Tibial artery (tissue), 4 donors: ENCODE measurements at places on chromosomes 7 and 10.

DNA sequence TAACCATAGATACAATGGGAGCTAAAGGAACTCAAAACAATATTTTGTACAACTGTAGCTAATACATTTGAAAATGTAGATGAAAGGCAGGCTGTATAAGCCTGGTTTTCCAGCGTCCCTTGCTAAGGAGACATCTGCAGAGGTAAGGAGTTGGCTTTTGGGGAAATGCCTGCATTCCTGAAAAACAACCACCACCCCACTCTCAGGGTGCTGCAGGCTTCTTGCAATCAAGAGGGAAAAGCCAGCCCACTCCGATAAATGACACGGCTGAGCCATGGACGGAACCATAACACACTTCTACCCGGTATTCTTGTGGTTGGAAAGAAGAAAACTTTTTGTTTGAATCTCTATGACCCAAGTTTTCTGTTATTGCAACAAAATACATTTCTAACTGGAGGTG lies 200.3 kb downstream of the TEX36 start:
- no peak overlapping the region for H3K4me3 ChIP-seq
- H3K27me3 ChIP-seq: no peaks in the 10 kb centered on the region
- H3K27ac ChIP-seq: no peak overlapping the region
- DNase-seq: no peak

DNA sequence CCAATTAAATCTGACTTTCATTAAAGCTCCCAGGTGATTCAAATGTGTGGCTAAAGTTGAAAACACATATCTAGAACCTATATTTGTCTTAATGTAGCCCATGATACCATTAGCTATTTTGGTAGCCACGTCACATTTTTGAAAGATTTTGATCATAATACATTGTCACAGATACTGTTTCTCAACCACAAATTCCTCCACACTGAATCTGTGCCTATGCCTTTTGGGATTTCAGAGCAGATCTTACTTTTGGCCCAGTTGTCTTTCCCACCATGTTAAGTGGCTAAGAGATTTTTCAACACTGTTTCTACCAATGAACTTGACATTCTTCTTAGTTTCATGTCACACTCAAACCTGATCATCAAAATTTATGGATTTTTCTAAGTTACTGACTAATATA lies 47.4 kb downstream of the CH25H start:
- no peaks in the 10 kb centered on the region for H3K27me3 ChIP-seq
- no peaks in the 10 kb centered on the region for H3K4me1 ChIP-seq
- no peak overlapping the region for H3K27ac ChIP-seq
- DNase-seq: no peak
- no peak overlapping the region for H3K4me3 ChIP-seq

GRCh38 chr10:44827431-44828006 lies 83.6 kb upstream of the TMEM72 start:
- no peaks in the 10 kb centered on the region for H3K27me3 ChIP-seq
- no peak overlapping the region for H3K27ac ChIP-seq
- no peaks in the 10 kb centered on the region for H3K4me1 ChIP-seq
- H3K4me3 ChIP-seq: no peak overlapping the region
- DNase-seq: no peak

GRCh38 chr7:25503306-25503705 lies 275.0 kb upstream of the NPVF start:
- H3K4me3 ChIP-seq: no peak overlapping the region
- DNase-seq: no peak
- H3K27ac ChIP-seq: no peak overlapping the region
- H3K27me3 ChIP-seq: no peaks in the 10 kb centered on the region
- no peaks in the 10 kb centered on the region for H3K36me3 ChIP-seq

DNA sequence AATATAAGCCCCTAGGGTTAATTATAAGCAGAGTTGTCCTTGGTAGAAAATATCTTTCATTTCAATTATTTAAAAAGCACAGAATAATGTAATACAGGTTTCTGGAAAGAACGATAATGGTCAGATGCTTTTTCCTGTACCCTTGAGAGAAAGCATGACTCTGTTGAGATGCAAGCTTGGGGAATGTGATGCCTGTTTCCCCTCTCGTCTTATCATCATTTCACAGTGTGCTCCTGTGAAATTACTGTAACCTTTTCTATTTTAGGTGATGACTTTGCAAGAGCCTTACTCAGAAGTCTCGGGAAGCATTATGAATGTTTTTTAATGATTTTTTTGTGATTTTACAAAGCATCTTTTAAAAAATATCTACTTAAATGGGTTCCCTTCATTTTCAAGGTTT lies 243.0 kb downstream of the POLR1F start:
- no peak for DNase-seq
- no peak overlapping the region for H3K4me3 ChIP-seq
- H3K27me3 ChIP-seq: no peaks in the 10 kb centered on the region
- H3K27ac ChIP-seq: no peak overlapping the region
- no peaks in the 10 kb centered on the region for H3K4me1 ChIP-seq

DNA sequence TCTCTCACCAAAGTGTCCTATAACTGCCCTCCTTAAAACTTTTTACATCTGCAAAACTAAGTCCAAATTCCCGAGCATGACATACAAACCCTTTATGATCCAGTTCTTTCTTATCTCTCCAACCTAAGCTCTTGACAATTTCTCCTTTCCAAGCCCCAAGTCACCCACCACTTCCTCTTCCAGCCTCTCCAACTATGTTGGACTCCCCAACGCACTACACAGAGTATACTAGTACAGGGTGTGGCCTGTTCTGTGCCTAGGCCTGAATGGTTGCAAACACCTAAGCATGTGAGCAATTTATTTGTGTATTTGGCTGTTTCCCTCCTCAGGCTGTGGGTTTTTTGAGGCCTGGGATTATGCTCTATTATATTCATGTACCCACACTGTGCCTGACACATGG lies 101.2 kb upstream of the APBB1IP start:
- H3K4me3 ChIP-seq: no peak overlapping the region
- H3K36me3 ChIP-seq: no peaks in the 10 kb centered on the region
- no peaks in the 10 kb centered on the region for H3K27me3 ChIP-seq
- H3K4me1 ChIP-seq: no peaks in the 10 kb centered on the region

DNA sequence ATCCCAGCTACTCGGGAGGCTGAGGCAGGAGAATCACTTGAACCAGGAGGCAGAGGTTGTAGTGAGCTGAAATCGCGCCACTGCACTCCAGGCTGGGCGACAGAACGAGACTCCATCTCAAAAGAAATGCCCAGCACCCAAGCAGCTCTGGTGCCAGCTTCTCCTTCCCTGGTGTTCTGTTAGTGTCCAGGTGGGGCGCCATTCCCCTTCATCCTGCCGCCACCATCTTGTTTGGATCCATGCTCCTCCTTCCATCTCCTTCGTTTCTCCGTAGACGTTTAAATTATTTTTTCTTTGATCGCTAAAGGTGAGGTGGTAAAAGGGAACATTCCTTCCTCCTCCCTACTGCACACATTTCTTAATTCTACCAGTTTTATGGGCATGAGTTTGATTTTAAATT lies 30.3 kb downstream of the PROSER2 start:
- no peak for DNase-seq
- H3K36me3 ChIP-seq: no peaks in the 10 kb centered on the region
- H3K27ac ChIP-seq: no peak overlapping the region
- no peaks in the 10 kb centered on the region for H3K4me1 ChIP-seq
- no peak overlapping the region for H3K4me3 ChIP-seq

DNA sequence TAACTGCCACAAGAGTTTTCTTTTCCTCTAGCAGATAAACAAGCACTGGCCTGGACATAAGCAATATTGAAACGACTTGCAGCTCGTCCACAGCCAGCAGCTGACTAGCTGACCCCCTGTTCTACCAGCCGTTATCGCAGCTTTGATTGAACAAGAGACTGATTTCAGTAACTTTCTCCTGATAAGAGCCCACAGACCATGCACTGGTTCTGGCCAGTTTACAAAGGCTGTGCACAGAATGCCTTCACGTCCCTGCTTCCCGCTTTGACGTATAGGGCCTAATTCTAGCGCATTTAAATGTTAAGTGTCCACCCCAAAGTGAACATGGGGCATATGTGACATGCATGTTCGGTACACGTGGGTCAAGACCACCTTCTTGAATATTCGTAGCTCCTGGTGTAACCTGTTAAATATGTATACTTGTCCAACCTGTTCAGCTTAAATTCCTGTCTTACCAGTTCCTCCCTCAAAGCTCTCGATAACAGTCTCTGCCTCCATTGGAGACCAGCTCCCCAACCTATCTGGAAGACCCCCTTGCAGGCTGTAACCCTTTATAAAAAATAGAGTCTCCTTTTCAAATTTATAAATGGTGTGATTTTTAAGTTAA lies 69.2 kb downstream of the LYZL1 start:
- no peaks in the 10 kb centered on the region for H3K36me3 ChIP-seq
- H3K4me1 ChIP-seq: peaks cover 5% of the 10 kb centered on the region
- H3K27me3 ChIP-seq: no peaks in the 10 kb centered on the region
- H3K27ac ChIP-seq: no peak overlapping the region

GRCh38 chr10:109219935-109220605 lies 703.2 kb downstream of the XPNPEP1 start:
- H3K4me1 ChIP-seq: no peaks in the 10 kb centered on the region
- H3K27ac ChIP-seq: no peak overlapping the region
- no peaks in the 10 kb centered on the region for H3K36me3 ChIP-seq
- H3K27me3 ChIP-seq: no peaks in the 10 kb centered on the region
- H3K4me3 ChIP-seq: no peak overlapping the region

DNA sequence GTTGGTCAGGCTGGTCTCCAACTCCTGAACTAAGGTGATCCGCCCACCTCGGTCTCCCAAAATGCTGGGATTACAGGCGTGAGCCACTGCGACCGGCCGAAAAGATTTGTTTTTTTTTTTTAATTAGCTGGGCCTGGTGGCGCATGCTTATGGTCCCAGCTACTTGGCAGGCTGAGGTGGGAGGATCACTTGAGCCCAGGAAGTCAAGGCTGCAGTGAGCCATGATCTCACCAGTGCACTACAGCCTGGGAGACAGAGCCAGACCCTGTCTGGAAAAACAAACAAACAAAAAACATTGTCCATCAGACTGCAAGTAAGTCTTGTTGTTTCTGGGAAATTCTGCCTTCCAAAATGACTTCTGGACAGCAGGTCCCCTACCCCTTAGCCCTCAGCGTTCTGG lies 16.3 kb upstream of the ZNF212 start:
- no peaks in the 10 kb centered on the region for H3K27me3 ChIP-seq
- no peaks in the 10 kb centered on the region for H3K4me1 ChIP-seq
- H3K27ac ChIP-seq: no peak overlapping the region
- DNase-seq: no peak
- H3K36me3 ChIP-seq: peaks cover 73% of the 10 kb centered on the region
- no peak overlapping the region for H3K4me3 ChIP-seq

GRCh38 chr10:88865281-88865876 lies 13.7 kb upstream of the ANKRD22 start:
- no peak for DNase-seq
- no peak overlapping the region for H3K27ac ChIP-seq
- H3K4me3 ChIP-seq: no peak overlapping the region
- no peaks in the 10 kb centered on the region for H3K4me1 ChIP-seq
- no peaks in the 10 kb centered on the region for H3K36me3 ChIP-seq

DNA sequence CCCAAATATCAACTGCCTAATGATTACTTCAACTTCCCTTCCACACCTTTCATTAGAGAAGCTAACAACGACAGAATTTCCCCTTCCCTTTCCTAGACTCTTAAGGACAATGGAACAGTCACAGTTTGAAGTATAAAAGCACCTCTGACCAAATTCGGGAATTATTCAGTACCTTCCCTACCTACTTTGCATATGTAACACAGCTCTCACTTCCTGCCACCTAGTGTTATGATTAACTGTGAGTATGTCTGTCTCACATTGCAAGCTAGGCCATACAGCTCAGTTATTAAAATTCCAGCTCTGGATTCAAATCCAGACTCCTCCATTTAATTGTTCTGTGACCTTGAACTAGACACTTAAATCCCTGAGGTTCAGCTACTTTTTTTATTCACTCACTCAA lies 44.8 kb upstream of the HPSE2 start:
- peaks cover 6% of the 10 kb centered on the region for H3K4me1 ChIP-seq
- H3K4me3 ChIP-seq: no peak overlapping the region
- no peak for DNase-seq
- H3K36me3 ChIP-seq: no peaks in the 10 kb centered on the region
- no peak overlapping the region for H3K27ac ChIP-seq
- H3K27me3 ChIP-seq: no peaks in the 10 kb centered on the region

- DNase-seq: no peak
- no peaks in the 10 kb centered on the region for H3K36me3 ChIP-seq
- peaks cover 26% of the 10 kb centered on the region for H3K4me1 ChIP-seq
- no peaks in the 10 kb centered on the region for H3K27me3 ChIP-seq
These were observed 14.3 kb downstream of the PTPRE start for GRCh38 chr10:127921075-127921752.

DNA sequence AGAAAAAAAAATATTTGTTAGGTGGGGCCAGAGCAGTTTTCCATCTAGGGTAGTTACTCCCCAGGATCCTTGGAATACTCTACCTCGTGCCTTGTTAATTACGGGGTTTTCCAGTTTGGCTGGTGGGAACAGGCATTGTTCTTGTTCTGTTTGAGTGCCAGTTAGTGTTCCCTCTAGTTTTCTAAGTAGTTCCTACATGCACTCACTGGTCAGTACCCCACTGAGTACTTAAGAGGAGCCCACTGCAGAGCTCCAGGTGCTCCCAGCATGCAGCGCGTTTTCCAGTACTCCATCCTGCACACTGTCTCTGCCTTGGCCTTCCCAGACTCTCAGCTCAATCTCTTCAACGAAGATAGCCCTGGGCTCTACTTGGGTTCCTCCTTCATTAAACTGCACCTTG lies 58.0 kb downstream of the AHCYL2 start:
- no peak for DNase-seq
- H3K27ac ChIP-seq: no peak overlapping the region
- no peaks in the 10 kb centered on the region for H3K4me1 ChIP-seq
- no peaks in the 10 kb centered on the region for H3K27me3 ChIP-seq
- H3K4me3 ChIP-seq: no peak overlapping the region

DNA sequence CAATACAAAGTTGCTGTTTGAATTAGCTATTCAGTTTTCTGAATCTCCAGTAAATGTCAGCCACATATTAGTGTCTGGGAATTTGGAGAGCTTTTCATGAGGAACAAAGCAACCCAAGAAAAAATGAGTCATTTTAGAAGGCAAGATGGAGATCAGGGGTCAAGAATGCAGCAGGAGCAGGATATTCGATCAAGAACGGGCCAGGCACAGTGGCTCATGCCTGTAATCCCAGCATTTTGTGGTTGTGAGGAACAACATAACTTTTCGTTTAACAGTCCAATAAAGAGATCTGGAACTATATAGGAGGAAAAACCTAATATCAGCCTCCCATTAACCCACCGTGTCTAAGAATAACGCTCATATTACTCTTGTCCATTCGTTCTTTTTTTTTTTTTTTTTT lies 600.5 kb downstream of the MAGI2 start:
- no peaks in the 10 kb centered on the region for H3K4me1 ChIP-seq
- H3K27me3 ChIP-seq: no peaks in the 10 kb centered on the region
- DNase-seq: no peak
- no peaks in the 10 kb centered on the region for H3K36me3 ChIP-seq

GRCh38 chr10:17965649-17966235 lies 14.0 kb downstream of the SLC39A12 start:
- DNase-seq: no peak
- no peaks in the 10 kb centered on the region for H3K27me3 ChIP-seq
- no peaks in the 10 kb centered on the region for H3K4me1 ChIP-seq
- H3K27ac ChIP-seq: no peak overlapping the region
- no peaks in the 10 kb centered on the region for H3K36me3 ChIP-seq
- H3K4me3 ChIP-seq: no peak overlapping the region
